Naive thymus-derived CD4-positive, alpha-beta T cell (primary cell): ENCODE measurements at places on chromosomes 13 and 19. TPM values are rescaled to one million over a fixed set of nuclear protein-coding genes. Genes with fewer than 3 reads are reported as not detected.

The PCP2 gene
- 13.4 TPM for total RNA-seq

DNA sequence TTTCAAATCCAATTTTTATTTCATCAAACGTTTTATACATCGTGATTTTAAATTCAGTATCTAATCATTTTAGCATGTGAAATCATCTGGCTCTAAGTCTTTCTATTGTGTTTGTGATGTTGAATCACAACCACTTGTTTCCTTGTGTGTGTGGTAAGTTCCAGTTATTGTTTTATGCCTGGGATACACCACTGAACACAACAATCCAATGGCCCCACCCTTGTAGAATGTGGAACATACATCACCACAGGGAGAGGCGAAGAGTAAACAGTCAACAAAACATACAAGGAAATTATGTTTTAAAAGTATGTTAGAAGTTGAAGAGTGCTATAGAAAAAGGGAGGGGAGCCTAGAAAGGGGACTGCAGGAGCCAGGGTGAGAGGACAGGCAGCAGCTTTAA lies 100.5 kb downstream of the EPSTI1 start:
- no peak overlapping the region for H3K27ac ChIP-seq
- H3K27me3 ChIP-seq = no peaks in the 10 kb centered on the region
- DNase-seq = no peak
- no peaks in the 10 kb centered on the region for H3K36me3 ChIP-seq
- no peaks in the 10 kb centered on the region for H3K4me1 ChIP-seq

GRCh38 chr19:13460045-13460444 lies 46.2 kb downstream of the CACNA1A start:
- DNase-seq = no peak
- no peaks in the 10 kb centered on the region for H3K36me3 ChIP-seq
- H3K27ac ChIP-seq = no peak overlapping the region
- H3K4me1 ChIP-seq = no peaks in the 10 kb centered on the region
- H3K27me3 ChIP-seq = no peaks in the 10 kb centered on the region

DNA sequence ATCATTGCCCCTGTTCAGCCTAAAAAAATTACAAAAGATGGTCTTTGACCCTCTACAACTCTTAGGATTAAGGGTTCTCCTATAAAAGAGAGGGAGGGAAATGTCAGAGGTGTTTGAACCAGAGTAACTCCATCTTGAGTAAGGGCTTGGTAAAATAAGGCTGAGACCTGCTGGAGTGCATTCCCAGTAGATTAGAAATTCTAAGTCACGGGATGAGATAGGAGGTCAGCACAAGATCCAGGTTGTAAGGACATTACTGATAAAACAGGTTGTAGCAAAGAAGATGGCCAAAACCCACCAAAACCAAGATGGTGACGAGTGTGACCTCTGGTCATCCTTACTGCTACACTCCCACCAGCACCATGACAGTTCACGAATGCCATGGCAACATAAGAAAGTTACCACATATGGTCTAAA lies 48.7 kb upstream of the ANKRD10 start:
- no peaks in the 10 kb centered on the region for H3K4me1 ChIP-seq
- DNase-seq = no peak
- no peaks in the 10 kb centered on the region for H3K36me3 ChIP-seq
- no peak overlapping the region for H3K27ac ChIP-seq
- H3K4me3 ChIP-seq = no peak overlapping the region

GRCh38 chr19:4968462-4969291 lies at the start of gene KDM4B:
Gene KDM4B (plus strand): TSS chr19:4969113. CDS start chr19:5032891, 63,778 bp downstream.
- H3K4me3 ChIP-seq = peak within 1 kb of the TSS; percentile 69
- peak; percentile 100 for DNase-seq
- peaks cover 26% of the 10 kb centered on the region for H3K4me1 ChIP-seq
- no peaks in the 10 kb centered on the region for H3K27me3 ChIP-seq
- H3K27ac ChIP-seq = peak within 1 kb of the TSS; percentile 67

DNA sequence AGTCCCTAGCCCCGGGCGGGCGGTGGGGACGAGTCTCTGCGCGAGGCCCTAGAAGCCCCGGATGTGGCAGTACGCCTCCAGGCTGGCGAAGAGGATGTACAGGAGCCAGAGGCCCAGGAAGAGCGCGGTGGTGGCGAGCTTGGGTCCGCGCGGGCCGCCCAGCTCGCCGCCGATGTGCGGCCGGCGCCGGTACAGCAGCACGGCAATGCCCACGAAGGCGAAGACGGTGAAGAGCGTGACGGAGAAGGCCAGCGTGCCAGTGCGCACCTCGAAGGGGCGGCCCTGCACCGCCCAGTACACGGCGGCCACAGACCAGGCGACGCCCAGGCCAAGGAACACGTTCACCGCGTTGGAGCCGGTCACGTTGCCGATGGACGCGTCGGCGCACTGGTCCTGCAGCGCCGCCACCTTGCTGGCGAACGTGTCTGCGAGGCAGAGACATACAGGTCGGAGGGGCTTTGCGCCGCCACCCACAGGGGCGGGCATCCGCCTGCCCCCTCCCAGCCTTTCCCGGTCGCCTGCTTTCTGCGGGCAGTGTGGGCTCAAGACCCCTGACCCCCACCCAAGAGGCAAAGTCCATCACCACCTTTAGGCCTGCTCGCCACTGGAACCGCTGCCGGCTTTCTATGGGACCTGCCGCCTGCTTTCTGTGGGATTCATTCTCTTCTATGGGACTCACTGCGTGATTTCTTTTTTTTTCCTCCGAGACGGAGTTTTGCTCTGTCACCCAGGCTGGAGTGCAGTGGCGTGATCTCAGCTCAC lies 10.9 kb upstream of the MEIS3 start:
- no peak overlapping the region for H3K4me3 ChIP-seq
- H3K4me1 ChIP-seq = peaks cover 10% of the 10 kb centered on the region
- peaks cover 4% of the 10 kb centered on the region for H3K27me3 ChIP-seq
- no peaks in the 10 kb centered on the region for H3K36me3 ChIP-seq

The IZUMO4 gene
- total RNA-seq = 12.2 and 16.2 TPM in 2 replicates

DNA sequence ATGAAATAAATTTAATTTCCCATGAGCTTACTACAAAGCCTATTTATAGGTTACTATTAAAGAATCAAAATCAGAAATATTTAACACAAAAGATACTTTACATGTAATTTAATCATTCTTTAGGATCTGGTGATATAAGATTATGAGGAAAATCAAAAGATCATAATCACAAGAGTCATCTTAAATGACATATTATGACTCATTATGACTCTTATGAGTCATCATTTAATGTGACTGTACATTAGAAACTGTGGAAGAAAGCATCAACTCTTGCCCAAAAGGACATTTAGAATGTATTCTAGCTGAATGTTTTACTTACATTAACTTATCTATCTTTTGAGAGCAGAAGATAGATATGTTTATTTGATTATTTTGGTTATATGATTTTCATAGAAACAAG lies 458.6 kb downstream of the DCT start:
- DNase-seq = no peak
- no peak overlapping the region for H3K4me3 ChIP-seq
- no peaks in the 10 kb centered on the region for H3K4me1 ChIP-seq
- no peaks in the 10 kb centered on the region for H3K27me3 ChIP-seq

GRCh38 chr13:26222520-26223046 lies 469 bp upstream of the RNF6 start:
- peak overlapping the region; percentile 96 for H3K4me3 ChIP-seq
- H3K27ac ChIP-seq = peak overlapping the region; percentile 97
- peaks cover 17% of the 10 kb centered on the region for H3K4me1 ChIP-seq
- peaks cover 7% of the 10 kb centered on the region for H3K36me3 ChIP-seq
- no peak for DNase-seq

The TUBA3C gene
- total RNA-seq = not detected

GRCh38 chr13:21463424-21463823 lies 4.3 kb upstream of the ZDHHC20 start:
- no peak overlapping the region for H3K27ac ChIP-seq
- H3K4me1 ChIP-seq = no peaks in the 10 kb centered on the region
- DNase-seq = no peak
- H3K4me3 ChIP-seq = no peak overlapping the region
- H3K36me3 ChIP-seq = no peaks in the 10 kb centered on the region
- no peaks in the 10 kb centered on the region for H3K27me3 ChIP-seq

DNA sequence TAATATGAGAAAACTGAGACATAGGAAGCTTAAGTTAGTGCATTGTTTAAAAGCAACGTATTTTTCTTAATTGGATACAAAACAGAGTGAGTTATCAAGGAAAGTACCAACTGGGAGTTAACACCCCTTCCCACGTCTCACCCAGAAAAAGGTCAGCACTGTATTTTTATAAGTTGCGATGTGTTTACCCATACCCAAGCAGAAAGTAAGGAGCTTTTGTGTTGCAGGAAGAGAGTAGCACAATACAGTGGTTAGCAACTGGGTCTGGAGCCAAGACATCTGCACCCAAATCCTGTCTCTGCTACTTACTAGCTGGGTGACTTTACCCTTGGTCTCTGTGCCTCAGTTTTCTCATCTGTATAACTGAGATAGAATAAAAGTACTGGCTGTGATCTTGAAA lies 34.3 kb downstream of the FAM216B start:
- H3K27ac ChIP-seq = no peak overlapping the region
- no peaks in the 10 kb centered on the region for H3K36me3 ChIP-seq
- no peak for DNase-seq
- no peaks in the 10 kb centered on the region for H3K4me1 ChIP-seq
- no peak overlapping the region for H3K4me3 ChIP-seq

The C19orf85 gene
- total RNA-seq = not detected

DNA sequence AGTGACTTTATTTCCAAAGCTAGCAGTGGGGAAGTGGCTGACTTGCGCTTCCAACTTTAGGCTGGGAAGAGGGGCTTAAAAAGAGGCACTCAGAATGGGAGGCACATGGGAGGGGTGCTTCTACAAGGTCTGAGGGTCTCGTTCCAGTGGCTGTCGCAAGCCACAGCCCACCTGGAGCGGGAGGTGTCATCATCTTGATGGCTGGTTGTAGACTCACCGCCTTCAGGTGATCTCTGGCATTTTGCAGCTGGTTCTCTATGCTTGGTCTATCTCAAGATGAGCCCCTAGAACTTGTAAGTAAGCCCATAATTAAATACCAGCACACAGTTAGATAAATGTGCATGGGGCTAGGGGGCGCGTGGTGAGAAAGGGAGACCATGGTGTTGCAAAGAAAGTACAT lies 9.2 kb downstream of the TEX29 start:
- H3K36me3 ChIP-seq = no peaks in the 10 kb centered on the region
- no peaks in the 10 kb centered on the region for H3K27me3 ChIP-seq
- no peaks in the 10 kb centered on the region for H3K4me1 ChIP-seq
- H3K4me3 ChIP-seq = no peak overlapping the region
- no peak for DNase-seq

The DLL3 gene
- total RNA-seq = not detected

- no peak overlapping the region for H3K4me3 ChIP-seq
- DNase-seq = no peak
- H3K27me3 ChIP-seq = no peaks in the 10 kb centered on the region
- H3K27ac ChIP-seq = no peak overlapping the region
- H3K36me3 ChIP-seq = peaks cover 3% of the 10 kb centered on the region
These were observed 75.4 kb upstream of the ZNF30 start for GRCh38 chr19:34851277-34851804.

The ANGPTL4 gene
- not detected for total RNA-seq

DNA sequence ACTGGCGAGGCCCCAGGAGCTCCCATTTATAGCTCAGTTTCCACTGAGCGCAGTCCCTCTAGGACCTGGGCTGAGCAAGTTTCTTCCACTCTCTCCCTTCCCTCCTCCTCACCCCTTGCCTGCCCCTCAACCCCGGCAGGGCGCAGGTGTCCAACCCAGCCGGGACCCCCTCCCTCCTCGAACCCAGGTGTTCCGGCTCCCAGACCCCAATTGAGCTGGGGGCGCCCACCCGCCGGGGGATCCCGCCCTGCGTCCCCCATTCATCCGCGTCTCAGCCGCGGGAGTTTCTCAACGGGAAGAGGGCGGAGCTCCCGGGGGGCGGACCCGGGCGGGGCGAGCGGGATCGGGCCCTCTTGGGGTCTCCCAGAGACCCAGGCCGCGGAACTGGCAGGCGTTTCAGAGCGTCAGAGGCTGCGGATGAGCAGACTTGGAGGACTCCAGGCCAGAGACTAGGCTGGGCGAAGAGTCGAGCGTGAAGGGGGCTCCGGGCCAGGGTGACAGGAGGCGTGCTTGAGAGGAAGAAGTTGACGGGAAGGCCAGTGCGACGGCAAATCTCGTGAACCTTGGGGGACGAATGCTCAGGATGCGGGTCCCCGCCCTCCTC lies at the start of gene KIRREL2:
KIRREL2 (plus strand) TSS at position 366 of the 604 bp plus-strand sequence; CDS start at position 575, 209 bp downstream.
- H3K4me1 ChIP-seq = peaks cover 5% of the 10 kb centered on the region
- peak within 1 kb of the TSS; percentile 56 for H3K4me3 ChIP-seq
- no peaks in the 10 kb centered on the region for H3K36me3 ChIP-seq
- no peaks in the 10 kb centered on the region for H3K27me3 ChIP-seq

The PLK5 gene
- not detected for total RNA-seq

DNA sequence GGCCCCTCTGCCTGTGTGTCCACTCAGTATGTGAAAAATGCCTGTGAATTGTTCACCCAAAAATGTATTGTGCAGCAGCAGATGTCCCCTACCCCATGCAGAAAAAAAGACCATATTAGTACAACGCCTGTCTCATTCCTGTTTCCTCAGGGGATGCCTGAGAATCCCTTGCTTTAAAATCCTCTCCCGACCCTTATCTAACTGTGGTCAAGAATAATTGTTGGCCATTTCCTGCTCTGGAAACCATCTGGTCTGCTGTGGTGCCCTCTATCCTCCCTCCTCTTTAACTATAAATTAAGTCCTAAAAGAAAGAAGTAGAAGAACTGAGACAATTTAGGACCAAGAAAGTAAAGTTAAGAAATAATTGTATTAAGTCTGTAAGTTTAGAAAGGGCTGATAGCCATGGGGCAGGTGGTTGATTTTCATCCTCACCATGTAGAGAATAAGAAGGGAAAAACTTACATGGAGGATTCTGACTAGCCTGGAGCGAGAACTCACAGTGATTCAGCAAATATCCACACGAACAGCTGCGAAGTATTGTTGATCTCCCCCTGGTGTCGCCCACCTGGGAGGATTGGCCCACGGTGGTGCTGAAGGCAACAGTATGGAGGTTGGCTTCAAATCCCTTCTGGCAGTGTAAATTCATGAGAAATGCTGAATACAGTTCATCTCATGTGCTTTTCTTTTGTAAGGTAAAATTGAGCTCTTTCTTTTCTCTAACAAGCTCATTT lies 85.6 kb downstream of the COL4A2 start:
- no peaks in the 10 kb centered on the region for H3K4me1 ChIP-seq
- no peak for DNase-seq
- no peaks in the 10 kb centered on the region for H3K27me3 ChIP-seq
- no peak overlapping the region for H3K27ac ChIP-seq

GRCh38 chr19:11798391-11799330 lies at the start of gene ZNF491:
Gene ZNF491 (plus strand): TSS chr19:11798523. CDS start chr19:11805954, 7,431 bp downstream.
- no peaks in the 10 kb centered on the region for H3K36me3 ChIP-seq
- peaks cover 12% of the 10 kb centered on the region for H3K4me1 ChIP-seq
- H3K4me3 ChIP-seq = peak within 1 kb of the TSS; percentile 71
- H3K27ac ChIP-seq = peak within 1 kb of the TSS; percentile 82
- no peaks in the 10 kb centered on the region for H3K27me3 ChIP-seq
- peak; percentile 84 for DNase-seq

The TUBGCP3 gene
- 45.0 TPM for total RNA-seq

- H3K4me1 ChIP-seq = peaks cover 9% of the 10 kb centered on the region
- no peak for DNase-seq
- no peak overlapping the region for H3K4me3 ChIP-seq
- no peak overlapping the region for H3K27ac ChIP-seq
- no peaks in the 10 kb centered on the region for H3K27me3 ChIP-seq
- no peaks in the 10 kb centered on the region for H3K36me3 ChIP-seq
These were observed 151.1 kb downstream of the SIPA1L3 start for GRCh38 chr19:38057959-38058690.

The CBY2 gene
- not detected for total RNA-seq

GRCh38 chr19:45607071-45608029 lies 5.3 kb upstream of the GPR4 start:
- peak; percentile 29 for DNase-seq
- peaks cover 29% of the 10 kb centered on the region for H3K36me3 ChIP-seq
- H3K27me3 ChIP-seq = no peaks in the 10 kb centered on the region

The CLEC4G gene
- total RNA-seq = not detected

The HIF3A gene
- not detected for total RNA-seq

- peak overlapping the region; percentile 86 for H3K27ac ChIP-seq
- H3K4me1 ChIP-seq = peaks cover 31% of the 10 kb centered on the region
- DNase-seq = no peak
- peak overlapping the region; percentile 71 for H3K4me3 ChIP-seq
- no peaks in the 10 kb centered on the region for H3K27me3 ChIP-seq
These were observed 3.2 kb downstream of the GTF3A start for GRCh38 chr13:27427641-27428040.
